ENCODE measurements at places on chromosomes 2 and 18.

DNA sequence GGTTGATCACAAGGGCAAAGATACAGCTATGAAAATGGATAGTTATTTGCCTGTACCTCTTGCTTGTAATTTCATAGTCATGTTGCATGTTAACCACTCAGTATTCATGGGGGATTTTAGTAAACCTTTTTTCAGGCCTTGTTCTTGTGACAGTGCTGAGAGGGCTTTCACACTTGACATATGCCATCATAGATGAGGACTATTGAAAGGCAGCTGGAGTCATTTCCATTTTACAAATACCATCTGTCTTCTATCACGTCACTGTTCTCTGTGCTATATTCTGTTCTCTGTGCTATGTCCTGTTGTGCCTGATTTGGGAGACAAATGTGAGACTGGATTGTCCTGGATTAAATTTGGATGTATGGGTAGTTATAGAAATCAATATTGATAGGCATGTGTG, 131.7 kb downstream of the LYPD6B start:
- DNase-seq = peak; percentile 95

GRCh38 chr18:13574355-13574754, 152.0 kb downstream of the FAM210A start:
- DNase-seq = no peak

GRCh38 chr2:122570641-122571040, 815.2 kb downstream of the TSN start:
- no peak for DNase-seq

DNA sequence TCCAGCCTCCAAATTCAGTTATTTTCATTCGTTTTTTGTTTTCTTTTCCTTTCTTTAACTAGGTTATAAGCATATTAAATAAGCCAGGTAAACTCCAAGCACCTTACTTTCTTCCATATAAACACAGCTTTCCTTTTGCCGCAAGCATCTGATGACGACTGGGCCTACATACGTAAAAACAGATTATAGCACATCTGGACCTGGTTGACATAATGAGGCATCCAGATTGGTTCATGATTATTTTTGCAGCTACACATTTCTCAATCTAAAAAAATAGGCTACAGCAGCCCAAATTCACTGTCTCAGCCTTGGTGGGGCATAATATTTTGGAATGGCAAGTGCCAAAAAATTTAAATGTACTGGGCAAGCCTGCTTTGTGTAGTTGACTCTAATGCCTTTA, 7.7 kb downstream of the CYP1B1 start:
- DNase-seq = no peak

GRCh38 chr18:32353257-32353656, 117.4 kb downstream of the GAREM1 start:
- no peak for DNase-seq

DNA sequence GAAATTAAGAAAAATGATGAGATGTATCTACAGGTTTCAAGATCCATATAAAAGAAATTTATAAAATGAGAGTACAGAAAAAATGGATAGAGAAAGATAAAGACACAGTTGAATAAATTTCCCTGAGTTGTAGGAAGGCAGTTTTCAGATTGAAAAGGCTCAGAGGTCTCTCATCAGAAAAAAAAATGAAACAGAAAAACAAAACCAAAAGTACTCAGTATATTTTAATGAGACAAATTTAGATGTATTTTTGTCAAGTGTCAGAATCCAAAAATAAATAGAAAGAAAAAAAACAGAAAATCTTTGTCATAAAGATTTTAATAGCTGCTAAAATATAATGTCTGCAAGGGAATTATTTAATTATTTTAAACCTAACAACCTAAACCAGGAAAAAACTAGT, 520.5 kb downstream of the KCNJ3 start:
- DNase-seq = no peak

All from NCI-H1694 treated with DMSO at 0.1 percent for 48 hours (cell line).